Suppressor macrophage (primary cell): ENCODE measurements at places on chromosomes 16 and 17.

DNA sequence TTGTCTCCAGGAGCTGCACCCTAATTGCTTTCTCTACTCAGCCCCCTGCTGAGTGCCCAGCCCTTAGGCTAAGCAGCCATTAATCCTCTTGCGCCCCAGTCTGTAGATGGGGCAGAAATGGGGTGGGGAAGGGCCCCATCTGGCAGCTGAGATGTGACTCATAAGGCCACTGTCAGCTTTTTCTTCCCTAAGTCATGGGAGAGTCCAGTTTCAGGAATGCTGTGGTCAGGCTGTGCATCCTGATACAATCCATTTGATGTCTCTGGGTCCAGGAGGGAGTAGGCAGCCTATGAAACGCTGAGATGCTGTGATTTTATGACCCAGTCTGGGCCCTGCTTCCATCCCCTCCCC lies 12.3 kb downstream of the PLXDC1 start:
- no peak for DNase-seq

- peak; percentile 56 for DNase-seq
Measured at GRCh38 chr16:76535-77272, 1.3 kb upstream of the MPG start.

DNA sequence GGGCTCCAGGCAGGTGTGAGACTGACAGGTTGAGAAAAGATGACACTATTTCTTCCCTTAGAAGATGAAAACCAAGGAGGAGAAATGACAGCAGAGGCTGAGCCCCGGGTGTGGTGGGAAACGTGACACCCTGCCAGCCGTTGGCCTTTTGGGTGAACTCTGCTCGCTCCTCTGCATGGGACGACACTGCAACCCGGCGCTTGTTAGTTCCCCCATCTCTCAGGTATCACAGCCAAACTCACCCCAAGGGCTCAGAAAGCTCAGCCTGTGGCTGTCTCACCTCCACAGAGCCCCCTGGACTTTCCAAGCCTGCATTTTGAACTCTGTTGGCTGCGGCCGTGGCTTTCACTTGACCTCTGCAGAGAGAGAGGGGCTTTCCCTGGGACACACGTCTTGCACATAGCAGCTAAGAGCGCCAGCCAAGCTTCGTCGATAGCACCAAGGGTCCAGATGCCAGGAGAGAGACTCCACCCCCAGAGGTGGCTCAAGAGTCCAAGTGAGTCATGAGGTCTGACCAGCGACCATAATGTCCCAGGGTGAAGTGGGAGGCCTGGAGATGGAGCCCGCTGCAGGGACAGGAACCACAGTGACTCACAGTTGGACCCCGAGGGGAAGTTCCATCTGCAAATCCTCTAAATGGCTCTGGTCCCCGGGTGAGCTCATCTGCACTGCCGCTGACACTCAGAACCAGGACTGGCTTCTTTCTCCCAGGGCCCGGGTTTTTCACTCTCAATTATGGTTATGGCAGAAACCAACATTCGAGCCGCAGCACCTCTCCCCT lies 301.9 kb downstream of the SOX9 start:
- peak; percentile 7 for DNase-seq

DNA sequence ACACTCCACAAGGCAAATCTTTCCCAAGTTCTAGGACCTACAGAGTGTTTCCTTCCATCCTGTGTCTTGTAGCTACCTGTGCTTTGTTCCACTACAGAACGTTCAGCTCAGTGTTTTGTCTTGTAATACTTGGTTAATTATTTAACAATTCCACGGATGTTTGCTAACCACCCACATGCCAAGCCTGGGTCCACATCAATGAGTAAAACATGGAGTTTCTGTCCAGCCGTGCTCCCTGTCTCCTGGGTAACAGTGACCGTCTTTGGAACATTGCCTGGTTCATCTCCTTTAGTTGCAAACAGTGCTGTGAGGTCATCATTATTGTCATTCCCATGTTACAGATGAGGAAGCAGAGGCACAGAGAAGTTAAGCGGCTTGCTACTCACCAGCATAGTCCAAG lies 41.3 kb downstream of the IRF8 start:
- peak; percentile 81 for DNase-seq

DNA sequence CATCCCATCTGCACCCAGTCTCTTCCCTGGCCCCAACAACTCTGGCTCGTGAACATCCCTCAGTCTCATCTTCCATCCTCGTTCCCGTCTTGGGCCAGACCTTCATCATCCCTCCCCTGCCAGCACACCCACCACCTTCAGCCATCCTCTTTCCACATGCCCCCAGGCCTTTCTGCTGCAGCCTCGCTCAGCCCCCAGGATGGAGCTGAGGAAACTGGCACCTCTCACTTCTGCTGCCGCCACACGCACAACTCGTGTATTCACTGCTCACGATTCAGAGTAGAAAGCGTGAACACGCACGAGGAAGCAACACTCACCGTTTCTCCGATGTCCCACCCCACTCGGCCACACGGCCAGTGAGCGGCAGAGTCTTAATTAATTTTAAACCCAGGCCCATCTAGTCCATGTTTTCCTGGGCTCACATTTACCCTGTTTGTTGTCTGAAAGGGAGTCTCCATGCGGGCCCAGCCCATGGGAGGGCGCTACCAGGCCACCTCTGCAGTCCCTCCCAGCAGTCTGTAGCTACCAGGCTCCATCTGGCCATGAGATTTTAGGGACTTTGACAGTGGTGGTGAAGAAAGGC lies 12.5 kb downstream of the C16orf90 start:
- no peak for DNase-seq

DNA sequence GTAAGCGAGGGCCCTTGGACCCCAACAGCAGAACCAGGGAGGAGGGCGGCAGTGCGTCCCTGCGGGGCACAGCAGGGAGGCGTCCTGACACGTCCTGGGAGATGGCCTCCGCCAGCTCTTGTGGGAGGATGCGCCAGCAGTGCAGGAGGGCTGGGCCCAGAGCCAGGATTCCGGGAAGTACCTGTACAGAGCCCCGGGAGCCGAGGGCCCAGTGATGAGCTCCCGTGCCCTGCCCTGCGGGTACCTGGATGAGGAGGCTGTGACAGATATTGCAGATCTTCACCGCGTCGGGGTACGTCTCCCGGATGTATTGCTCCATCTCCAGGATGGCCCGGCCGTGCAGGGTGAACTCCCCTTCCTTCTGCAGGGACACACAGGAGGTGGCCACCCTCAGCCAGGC lies 23.1 kb downstream of the KDM8 start:
- no peak for DNase-seq

- DNase-seq: peak; percentile 78
Measured at GRCh38 chr16:70576431-70577255, 53.0 kb downstream of the SF3B3 start.

- no peak for DNase-seq
Measured at GRCh38 chr17:35715416-35715815, 16.0 kb upstream of the RASL10B start.

GRCh38 chr17:68288804-68289203 lies 2.1 kb downstream of the SLC16A6 start:
- DNase-seq: peak; percentile 86

GRCh38 chr17:50638966-50639713 lies 4.5 kb downstream of the ABCC3 start:
- peak; percentile 83 for DNase-seq

DNA sequence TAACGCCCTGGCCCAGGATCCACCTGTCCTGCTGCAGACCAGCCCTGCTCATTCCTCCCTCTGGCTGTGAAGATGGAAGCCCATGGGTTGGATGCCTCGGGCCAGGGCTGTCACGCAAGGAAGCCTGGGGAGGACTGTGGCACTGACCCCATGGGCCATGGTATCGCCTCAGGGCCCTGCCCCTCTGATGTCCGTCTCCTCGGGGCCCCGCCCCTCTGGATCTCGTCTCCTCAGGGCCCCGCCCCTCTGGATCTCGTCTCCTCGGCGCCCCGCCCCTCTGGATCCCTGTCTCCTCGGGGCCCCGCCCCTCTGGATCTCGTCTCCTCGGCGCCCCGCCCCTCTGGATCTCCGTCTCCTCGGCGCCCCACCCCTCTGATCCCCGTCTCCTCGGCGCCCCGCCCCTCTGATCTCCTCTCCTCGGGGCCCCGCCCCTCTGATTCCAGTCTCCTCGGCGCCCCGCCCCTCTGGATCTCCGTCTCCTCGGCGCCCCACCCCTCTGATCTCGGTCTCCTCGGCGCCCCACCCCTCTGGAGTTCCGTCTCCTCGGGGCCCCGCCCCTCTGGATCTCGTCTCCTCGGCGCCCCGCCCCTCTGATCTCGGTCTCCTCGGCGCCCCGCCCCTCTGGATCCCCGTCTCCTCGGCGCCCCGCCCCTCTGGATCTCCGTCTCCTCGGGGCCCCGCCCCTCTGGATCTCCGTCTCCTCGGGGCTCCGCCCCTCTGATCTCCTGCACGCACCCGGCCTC lies 24.0 kb downstream of the METRNL start:
- no peak for DNase-seq

GRCh38 chr16:3734084-3734757 lies 16.9 kb upstream of the TRAP1 start:
- no peak for DNase-seq

GRCh38 chr17:78665387-78665951 lies 88.3 kb upstream of the DNAH17 start:
- no peak for DNase-seq

GRCh38 chr16:56864960-56865359 lies at the start of gene SLC12A3:
SLC12A3 (plus strand) TSS chr16:56865207; CDS start chr16:56865236, 29 bp downstream.
- DNase-seq: no peak

- DNase-seq: peak; percentile 63
Measured at GRCh38 chr17:77391668-77392375, 251.1 kb downstream of the SEC14L1 start.

DNA sequence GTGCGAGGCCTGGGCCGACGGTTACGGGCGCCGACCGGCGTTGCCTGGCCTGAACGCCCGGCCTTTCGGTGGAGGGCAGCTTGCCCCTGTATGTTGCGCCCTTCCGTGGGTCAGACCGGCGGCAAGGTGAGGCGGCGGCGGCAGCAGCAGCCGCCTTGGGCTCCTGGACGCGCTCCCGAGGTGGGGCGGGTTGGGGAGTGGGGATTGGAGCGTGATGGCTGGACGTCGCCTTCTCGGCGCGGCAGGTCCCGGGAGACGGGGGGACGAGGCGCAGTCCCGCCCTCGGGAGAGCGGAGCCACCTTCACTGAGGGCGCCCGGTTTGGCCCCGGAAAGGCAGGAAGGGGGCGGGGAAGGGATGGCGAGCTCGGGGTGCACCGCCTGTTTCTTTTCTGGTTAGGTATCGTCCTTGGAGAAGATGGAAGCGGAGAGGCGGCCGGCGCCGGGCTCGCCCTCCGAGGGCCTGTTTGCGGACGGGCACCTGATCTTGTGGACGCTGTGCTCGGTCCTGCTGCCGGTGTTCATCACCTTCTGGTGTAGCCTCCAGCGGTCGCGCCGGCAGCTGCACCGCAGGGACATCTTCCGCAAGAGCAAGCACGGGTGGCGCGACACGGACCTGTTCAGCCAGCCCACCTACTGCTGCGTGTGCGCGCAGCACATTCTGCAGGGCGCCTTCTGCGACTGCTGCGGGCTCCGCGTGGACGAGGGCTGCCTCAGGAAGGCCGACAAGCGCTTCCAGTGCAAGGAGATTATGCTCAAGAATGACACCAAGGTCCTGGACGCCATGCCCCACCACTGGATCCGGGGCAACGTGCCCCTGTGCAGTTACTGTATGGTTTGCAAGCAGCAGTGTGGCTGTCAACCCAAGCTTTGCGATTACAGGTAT lies 671 bp downstream of the DGKE start:
- peak; percentile 23 for DNase-seq

DNA sequence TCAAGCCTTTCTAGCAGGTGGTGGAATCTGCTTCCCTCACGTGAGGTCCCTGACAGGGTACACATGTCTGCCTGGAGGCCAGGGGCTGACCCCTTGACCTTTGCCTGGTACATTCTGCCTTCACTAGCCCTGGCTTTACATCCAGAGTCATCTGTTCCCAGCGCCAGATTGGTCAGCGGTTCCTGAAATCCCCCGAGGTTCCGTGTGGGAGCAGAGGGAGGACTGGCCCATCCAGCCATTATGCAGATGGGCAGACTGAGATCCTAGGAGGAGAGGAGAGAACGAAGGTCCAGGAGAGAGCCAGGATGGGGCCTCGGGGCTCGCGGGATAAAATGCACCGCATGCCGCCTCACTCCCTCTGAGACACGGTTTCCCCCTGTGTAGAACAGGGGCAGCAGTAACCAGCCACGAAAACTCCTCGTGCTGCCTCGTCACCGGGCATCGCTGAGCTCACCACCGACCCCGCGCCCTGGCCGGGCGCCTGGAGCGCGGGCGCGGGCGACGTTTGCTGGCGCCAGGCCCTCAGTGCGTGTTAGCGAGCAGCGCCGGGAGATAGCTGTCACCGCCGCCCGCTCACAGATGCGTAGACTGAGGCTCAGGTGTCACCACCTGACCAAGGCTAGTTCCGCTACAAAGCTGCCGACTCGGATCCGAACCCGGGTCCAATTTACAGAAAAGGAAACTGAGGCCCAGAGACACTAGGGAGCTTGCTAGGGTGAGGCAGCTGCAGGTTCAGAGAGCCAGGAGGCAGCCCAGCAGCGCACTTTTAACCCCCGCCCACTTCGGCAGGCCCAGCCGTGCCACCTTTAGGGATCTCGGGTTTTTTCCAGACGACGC lies 811 bp upstream of the MAP2K3 start:
- DNase-seq: peak; percentile 80

- no peak for DNase-seq
Measured at GRCh38 chr16:60204181-60204580, 1470.1 kb upstream of the GOT2 start.
